ENCODE measurements at places on chromosomes 13 and 19.

- peak; percentile 66 for DNase-seq
These were observed 11.5 kb downstream of the MYH14 start for GRCh38 chr19:50214699-50215543.

- DNase-seq, result no peak
These were observed 38.3 kb upstream of the HMGB1 start for GRCh38 chr13:30504081-30504480.

DNA sequence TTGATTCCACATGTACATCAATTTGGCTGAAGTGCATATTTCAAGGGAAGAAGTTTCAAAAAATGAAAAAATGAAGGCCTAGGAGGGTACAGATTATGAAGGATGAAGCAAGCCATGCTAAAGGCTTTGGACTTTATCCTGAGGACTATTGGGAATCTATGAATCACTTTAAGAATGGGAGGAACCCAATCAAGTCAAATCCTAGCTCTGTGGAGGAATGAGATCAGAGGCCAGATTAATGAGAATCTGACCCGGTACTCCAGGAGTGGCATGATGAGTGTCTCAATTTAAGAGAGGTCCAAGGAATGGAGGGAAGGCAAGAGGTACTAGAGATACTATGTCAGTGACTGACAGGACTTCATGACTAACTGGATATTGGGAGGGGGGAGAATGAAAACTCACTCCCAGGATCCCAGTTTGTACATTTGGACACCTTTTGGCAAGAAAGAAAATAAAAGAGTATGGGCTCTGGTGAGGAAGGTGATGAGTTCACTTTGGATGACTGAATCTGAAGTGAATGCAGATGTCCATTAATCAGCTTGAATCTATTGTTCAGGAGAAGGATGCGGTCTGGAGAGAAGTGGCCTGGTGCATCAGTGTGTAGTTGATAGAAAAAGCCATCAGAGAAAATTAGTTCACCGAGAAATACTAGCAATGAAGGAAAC lies 349.0 kb downstream of the EFNB2 start:
- no peak for DNase-seq

GRCh38 chr13:110471156-110471832 lies 90.2 kb downstream of the RAB20 start:
- no peak for DNase-seq

DNA sequence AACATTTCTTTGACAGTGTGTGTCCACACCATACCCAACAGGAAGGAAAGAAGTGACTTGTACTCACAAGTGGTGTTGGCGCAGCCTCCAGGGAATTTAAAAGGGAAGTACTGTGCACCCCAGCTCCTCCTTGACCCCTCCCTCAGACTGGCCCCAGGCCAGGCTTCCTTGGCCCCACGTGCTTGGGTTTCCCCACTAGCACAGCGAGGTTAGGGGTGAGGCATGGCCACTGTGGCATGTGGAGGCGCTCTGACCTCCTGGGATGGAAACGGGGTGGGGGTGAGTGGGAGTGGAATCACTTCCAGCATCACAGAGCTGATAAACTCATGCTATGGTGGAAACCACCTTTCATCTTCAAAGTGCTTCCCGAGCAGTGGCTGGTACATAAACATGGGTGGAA lies 168.6 kb downstream of the ZNF536 start:
- no peak for DNase-seq

DNA sequence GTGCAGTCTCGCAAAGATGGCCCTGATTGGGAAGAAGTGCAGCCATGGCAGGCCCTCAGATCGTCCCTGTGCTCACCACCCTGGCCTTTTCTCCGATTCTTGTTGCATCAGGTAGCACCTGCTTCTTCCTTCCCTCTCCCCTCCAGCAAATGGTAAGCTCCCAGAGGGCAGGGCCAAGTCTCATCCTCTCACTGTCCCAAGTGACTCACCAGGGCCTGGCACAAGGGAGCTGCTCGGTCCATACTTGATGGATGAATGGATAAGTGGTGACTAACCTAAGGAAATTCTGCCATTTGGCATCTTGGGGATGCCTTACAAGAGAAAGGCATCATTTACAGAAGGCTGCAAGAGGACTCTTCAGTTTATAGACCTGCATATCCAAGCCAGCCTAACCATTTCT lies 84.9 kb downstream of the ZIC5 start:
- DNase-seq, result no peak

- no peak for DNase-seq
These were observed 726 bp upstream of the UFM1 start for GRCh38 chr13:38348861-38349389.

GRCh38 chr19:30857966-30858490 lies 485.8 kb downstream of the ZNF536 start:
- DNase-seq, result no peak

DNA sequence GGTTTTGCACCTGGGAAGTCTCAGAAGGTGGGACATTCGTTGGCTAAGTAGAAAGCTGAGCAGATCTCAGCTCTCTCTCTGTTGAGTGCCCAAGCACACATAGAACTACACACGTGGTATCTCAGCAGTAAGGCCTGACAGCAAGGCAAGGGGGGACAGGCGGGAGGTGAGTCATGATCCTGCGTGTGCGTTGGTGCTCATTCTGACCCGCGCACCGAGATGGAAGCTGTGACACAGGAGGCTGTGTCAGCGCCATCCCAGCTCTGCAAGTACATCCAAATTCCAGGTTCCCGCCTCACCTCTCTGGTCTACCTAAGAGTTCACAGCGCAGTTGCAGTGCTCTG lies 135.7 kb downstream of the USP12 start:
- no peak for DNase-seq

DNA sequence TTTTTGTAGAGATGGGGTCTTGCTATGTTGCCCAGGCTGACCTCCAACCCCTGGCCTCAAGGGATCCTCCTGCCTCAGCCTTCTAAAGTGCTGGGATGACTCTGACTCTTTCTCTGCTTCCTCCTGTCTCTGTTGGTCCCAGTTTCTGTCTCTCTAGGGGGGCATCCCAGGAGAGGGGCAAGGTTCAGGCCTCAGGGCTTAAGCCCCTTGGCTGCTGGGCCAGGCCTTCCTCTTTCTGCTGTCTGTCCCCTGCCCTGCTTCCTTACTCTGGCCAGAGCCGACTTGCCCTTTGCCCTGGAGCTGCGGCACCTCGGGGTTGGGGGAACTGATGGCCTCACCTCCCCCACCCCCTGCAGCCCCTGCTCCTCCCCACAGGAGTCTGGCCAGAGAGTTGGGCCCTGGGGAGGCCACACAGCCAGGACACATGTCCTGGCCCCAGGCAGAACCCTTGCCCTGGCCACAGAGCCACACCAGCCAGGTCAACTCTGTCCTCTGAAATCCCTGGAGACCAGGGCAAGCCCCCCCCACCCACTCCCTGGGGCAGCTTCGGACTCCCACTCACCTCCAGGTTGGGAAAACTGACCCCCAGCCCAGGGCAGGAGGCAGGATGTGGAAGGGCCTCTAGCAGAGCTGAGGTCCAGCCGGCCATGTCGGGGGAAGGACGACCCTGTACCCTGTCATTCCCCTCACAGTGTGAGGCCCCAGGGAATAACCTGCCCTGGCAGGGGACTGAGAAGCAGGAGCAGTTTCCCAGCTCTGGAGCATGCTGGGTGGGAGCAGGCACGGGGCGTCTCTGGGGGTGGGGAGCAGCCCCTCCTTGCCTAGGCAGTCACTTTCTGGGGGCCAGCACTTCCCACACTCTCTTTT lies 23.7 kb downstream of the CEBPA start:
- no peak for DNase-seq

DNA sequence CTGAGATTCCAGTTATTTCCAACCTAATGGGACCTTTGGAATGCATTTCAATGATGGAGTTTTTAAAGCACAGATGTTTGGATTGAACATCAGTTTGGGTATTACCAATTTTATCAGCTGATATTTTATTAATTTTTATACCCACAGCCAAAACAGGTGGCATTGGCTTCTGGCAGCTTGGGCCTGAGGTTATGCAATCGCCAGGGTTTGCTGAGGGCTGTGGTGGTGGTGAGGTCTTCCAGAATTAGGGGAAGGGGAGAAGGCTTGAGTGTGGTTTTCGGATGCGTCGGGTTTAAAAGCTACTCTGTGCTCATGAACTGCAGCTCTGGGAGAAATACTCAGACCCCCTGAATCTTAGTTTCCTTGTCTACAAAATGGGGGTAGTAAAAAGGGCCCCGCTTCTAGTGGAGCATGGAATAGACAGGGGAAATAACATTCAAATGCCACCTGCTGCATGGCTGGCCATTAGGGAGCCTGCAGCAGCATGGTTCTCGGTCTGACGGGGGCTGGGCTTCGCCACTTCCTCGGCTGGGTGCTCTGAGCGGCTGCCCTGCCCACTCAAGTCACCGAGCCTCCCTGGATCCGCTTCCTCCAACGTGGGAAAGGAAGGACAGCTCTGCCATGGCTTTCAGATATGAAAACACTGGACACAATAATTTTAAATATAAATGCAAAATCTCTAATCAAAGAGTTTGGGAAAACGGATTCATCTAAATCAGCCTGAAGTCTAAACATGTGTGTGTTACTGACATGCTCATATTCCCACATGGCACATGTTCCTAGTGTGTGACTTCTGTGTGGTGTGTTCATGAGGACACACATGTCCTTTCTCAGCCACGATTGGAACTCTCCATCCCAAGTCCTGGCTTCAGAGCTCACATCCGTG lies 35.2 kb downstream of the ADPRHL1 start:
- DNase-seq, result no peak

- no peak for DNase-seq
These were observed 122.4 kb upstream of the FREM2 start for GRCh38 chr13:38564256-38565150.

- DNase-seq, result no peak
These were observed 78.7 kb upstream of the GPC6 start for GRCh38 chr13:93147946-93148345.

- no peak for DNase-seq
These were observed 4.6 kb downstream of the TM9SF2 start for GRCh38 chr13:99505814-99506269.

- DNase-seq, result peak; percentile 77
These were observed 8.0 kb upstream of the SMARCA4 start for GRCh38 chr19:10952809-10953208.

- no peak for DNase-seq
These were observed 71.9 kb downstream of the FLT1 start for GRCh38 chr13:28423010-28423409.

- DNase-seq, result no peak
These were observed 2.2 kb upstream of the AMH start for GRCh38 chr19:2246801-2247361.

DNA sequence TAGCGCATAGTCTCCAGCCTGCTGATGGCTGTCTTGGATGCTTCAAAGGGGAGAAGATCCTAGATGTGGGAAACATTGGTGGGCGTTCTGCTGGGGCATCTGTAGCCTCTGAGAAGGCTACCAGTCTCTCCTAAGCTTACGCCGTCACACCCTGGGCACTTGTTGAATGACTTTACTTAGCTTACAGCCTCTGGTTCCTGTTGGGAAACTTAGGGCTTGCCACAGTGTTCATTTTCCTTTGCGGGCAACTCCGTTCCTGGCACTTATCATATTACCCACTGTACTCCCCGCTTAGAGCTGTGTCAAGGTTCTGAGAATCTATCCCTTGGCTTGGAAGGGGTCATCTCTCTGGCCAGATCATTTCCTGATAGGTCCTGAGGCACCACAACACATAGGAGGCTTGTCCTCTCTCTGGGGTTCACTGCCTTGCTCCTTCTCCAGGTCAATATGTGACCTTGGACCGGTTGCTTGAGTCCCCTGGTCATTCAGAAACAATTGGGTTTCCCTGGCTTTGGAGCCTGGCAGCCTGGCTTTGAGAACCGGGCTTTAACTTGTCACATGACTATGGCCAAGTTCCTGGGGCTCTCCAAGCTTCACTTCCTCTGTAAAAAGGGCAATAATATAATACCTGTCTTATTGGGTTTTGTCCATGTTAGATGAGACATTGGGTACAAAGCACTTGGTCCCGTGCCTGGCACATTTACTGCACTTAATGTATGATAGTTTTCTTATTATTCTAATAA lies 20.5 kb upstream of the ALOX5AP start:
- DNase-seq, result no peak

DNA sequence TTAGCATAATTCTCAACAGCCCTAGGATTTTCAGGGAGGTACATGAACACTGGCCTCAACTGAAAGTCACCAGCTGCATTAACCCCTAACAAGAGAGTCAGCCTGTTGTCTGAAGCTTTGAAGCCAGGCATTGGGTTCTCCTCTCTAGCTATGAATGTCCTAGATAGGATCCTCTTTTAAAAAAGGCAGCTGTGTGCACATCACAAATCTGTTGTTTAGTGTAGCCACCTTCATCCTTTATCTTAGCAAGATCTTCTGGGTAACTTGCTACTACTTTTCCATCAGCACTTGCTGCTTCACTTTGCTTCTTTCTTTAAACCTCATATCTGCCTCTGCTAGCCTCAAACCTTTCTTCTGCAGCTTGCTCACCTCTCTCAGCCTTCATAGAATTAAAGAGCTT lies 1692.1 kb downstream of the EFNB2 start:
- DNase-seq, result no peak

GRCh38 chr19:23699521-23699860 lies 12.5 kb upstream of the ZNF675 start:
- no peak for DNase-seq

- DNase-seq, result no peak
These were observed 25.3 kb downstream of the PEPD start for GRCh38 chr19:33496038-33496895.

GRCh38 chr13:65725006-65725405 lies 1505.1 kb downstream of the PCDH9 start:
- DNase-seq, result no peak

DNA sequence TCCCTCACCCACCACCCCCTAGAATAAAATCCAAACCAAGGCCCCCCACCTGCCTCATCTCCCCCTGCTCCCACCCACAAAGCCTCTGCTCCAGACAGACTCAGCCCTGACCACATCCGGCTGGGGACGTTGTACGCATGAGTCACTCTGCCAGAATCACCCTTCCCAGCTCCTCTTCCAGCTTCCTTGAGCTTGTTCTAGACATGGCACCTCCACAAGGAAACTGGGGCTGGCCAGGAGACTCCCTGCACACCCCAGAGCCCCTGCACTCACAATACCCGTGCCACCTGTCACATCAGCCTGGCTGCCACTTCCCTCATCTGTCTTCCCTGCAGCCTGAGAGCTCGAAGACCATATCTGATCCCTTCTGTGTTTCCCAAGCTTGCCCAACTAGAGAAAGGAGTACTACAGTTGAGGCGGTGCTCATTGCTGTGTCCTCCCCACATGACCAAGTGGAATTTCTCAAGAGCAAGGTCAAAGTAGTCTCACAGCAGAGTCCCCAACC lies 9.7 kb downstream of the DEDD2 start:
- peak; percentile 45 for DNase-seq

All from epithelial cell of prostate (primary cell).